ENCODE measurements at places on chromosomes 16 and 17.

- DNase-seq, result no peak
Measured at GRCh38 chr17:9969301-9969935, 64.3 kb upstream of the RCVRN start.

DNA sequence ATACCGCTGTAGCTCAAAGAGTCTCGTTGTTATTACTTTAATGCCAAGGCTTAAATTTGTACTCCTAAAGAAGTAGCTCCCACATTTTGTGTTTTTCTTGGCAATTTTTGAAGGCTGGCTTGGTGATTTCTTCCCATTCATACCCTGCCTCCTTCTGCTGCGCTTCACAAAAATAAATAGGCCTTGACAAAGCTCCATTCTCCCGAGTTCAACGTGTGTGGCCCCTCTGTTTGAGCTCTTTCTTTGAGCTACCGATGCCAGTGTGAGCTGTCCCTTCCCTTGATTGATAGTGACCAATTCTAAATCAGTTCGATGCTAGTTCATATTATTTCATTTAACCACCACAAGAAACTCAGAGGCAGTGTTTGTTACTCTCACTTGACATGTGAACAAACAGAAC lies 96.8 kb downstream of the MAP2K6 start:
- DNase-seq, result no peak

DNA sequence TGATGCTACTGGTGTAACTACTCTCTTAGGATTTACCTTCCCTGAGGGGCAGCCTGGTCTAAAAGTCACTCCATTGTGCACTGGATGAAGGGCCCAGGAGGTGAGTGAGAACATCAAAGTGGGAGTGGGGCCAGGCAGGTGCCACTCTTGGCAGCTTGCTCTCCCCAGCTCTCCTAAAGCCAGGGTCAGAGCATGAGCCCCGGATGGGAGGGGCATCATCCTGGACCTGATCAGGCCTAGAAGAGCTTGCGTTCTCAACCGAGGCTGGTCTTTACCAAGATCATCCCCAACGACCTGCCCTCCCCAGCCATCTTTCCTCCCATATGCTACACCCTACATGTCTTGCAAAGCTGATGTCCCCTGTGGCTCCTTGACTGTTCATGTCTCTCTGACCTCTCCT lies 87.1 kb downstream of the AIPL1 start:
- no peak for DNase-seq

DNA sequence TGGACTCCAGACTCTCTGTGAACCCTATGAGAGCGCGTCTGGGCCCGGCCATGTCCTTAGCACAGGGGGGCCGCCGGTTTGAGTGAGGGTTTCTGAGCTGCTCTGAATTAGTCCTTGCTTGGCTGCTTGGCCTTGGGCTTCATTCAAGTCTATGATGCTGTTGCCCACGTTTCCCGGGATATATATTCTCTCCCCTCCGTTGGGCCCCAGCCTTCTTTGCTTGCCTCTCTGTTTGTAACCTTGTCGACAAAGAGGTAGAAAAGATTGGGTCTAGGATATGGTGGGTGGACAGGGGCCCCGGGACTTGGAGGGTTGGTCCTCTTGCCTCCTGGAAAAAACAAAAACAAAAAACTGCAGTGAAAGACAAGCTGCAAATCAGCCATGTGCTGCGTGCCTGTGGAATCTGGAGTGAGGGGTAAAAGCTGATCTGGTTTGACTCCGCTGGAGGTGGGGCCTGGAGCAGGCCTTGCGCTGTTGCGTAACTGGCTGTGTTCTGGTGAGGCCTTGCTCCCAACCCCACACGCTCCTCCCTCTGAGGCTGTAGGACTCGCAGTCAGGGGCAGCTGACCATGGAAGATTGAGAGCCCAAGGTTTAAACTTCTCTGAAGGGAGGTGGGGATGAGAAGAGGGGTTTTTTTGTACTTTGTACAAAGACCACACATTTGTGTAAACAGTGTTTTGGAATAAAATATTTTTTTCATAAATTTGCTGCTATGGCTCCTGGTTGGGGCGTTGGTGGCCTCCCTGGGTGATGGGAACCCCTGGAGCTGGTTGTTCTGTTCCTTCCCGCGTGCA lies 23.1 kb downstream of the STAT5A start:
- no peak for DNase-seq

DNA sequence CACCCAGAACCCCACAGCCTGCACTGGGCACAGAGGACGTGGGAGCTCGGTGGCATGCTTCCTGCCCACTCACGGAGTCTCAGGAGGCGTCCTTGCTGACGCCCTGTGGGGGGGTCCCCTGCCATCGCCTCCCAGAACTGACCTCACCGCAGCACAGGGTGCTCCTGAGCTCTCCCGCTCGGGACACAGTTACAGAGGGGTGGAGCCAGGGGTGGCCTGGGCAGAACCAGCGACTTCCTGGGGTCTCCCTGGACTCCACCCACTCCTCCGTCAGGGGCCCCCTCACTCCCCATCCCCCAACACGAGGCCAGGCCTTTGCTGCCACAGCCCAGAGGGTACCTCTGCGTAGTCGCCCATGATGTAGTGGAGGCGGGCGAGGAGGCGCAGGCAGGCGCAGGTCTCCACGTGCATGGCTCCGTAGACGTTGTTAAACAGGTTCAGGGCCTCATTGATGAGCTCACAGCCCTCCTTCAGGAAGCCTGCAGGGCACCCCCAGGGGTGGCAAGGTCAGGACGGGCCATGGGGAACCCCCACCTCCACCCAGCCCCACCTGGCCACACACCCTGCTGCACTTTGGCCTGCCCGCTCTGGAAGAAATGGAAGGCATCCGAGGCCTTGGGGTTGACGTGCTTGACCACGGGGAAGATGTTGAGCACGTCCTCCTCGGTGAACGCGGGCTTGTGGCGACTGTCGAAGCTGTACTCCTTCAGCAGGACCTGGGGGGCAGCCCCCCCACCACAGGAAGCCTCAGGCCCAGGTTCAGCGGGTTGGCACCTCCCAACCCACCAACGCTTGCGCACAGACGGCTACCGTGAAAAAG lies 17.8 kb downstream of the CLUH start:
- no peak for DNase-seq

DNA sequence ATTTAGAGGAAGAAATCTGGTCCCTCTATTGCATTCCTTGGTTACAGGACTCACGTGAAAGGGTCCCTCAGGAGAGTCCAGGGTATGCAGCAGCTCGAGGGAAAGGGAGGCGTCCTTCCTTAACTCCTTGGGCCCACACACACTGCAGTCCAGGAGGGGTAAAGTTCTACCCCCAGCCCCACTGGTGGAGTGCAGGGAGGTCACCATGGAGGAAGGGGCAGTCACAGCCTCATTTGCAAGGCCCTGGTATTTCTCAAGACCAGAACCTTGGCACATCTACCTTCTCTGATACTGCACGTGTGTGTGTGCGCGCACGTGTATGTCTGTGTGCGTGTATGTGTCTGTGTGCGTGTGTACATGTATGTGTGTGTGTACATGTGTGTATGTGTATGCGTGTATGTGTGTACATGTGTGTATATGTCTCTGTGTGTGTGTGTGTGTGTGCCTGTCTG lies 11.1 kb downstream of the HIC1 start:
- no peak for DNase-seq

- DNase-seq, result no peak
Measured at GRCh38 chr17:44049294-44050060, 17.0 kb downstream of the LSM12 start.

DNA sequence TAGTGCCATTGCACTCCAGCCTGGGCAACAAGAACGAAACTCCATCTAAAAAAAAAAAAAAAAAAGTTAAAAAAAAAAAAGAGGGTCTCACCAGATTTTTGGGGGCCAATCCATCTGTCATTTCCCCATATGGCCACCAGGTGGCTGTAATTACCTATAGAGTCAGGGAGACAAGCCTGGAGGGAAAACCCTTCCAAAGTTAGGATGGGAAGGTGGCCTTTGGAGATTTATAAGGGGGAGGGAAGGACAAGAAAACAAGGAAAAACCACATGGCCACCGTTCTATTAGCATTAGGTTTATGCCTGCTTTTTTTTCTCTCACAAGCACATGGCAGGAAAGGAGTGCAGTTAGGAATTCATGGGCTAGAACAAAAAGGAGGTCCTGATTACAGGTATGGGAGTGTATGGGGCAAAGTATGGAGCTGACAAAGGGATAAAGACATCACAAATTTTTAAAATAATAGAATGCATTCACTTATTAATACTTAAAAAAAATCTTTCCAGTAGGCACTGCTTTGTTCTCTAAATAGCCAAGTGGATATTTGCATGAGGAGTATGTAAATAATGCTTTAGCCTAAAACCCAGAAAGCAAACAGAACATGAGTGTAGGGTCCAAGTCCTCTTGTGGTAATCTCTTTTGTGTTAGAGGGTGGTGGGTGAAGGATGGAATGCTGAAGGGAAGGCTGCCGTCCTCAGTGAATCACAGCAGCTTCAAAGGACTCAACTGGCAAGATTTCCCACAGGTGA lies 5.1 kb downstream of the CYB5D1 start:
- peak; percentile 45 for DNase-seq

Measured in activated T-cell treated with anti-CD3 and anti-CD28 coated beads, Interleukin-2, amount 50 U/mL, for 72 hours (primary cell).